Caki2 (cell line): ENCODE measurements at places on chromosomes 4 and X. TPM values are rescaled to one million over a fixed set of nuclear protein-coding genes. Genes with fewer than 3 reads are reported as not detected.
A peak's percentile ranks its signal among the peaks of the same experiment; 100 is the strongest.

DNA sequence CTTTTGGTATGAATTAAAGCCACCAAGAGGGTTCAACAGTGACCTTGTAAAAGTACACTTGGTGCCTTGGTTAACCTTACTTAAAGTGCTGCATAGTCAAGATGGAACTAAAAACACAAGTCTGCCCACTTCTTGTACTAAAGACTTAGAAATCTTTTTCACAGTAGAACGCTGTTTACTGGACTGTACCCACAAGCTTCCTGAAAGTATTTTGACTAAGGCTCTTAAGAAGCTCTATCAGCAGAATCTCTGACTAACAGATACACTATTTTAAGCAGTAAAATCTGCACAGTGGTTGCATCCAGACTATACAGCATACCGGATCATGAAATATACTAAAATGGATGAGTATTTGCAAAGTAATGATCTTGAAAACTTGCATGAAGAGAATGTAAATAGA, 7.2 kb downstream of the RAB28 start:
- no peak for DNase-seq

GRCh38 chrX:44241546-44241945, 101.9 kb downstream of the EFHC2 start:
- DNase-seq: no peak

DNA sequence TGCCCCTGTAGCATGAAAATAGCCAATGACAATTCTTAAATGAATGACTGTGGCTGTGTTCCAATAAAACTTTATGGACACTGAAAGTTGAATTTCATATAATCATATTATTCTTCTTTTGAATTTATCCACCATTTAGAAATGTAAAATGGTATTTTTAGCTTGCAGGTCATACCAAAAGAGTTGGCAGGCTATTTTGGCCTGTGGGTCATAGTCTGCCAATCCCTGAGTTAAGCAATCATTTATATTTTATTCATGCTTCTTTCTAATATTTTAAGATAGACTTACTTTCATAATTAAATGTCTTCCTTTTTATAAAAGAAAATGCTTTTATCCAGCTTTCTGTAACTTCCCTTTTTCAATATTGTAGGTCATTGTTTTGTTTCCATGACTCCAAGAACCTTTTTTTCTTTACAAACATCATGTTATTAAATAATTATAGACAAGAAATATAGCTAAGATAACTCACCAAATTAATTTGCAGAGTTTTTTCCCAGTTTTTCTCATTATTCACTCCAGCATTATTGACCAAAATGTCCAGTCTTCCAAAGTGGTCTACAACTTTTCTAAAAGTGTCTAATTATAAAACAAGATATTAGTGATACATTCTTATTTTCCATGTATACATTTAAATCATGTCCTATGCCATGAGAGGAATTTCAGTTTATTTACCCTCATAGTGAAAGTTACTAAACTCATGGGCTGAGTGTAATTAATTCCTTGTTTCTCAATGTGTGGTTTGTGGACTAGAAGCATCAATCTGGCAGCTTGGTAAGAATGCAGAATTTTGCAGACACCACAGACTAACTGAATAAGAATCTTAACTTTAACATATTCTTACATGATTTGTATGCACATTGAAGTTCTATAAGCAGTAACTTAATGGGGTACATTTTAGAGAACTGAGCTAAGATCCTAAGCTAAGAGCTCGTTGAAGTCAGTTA, 4.5 kb downstream of the HPGD start:
- DNase-seq: no peak

The HTRA3 gene
- total RNA-seq: not detected in 2 replicates

DNA sequence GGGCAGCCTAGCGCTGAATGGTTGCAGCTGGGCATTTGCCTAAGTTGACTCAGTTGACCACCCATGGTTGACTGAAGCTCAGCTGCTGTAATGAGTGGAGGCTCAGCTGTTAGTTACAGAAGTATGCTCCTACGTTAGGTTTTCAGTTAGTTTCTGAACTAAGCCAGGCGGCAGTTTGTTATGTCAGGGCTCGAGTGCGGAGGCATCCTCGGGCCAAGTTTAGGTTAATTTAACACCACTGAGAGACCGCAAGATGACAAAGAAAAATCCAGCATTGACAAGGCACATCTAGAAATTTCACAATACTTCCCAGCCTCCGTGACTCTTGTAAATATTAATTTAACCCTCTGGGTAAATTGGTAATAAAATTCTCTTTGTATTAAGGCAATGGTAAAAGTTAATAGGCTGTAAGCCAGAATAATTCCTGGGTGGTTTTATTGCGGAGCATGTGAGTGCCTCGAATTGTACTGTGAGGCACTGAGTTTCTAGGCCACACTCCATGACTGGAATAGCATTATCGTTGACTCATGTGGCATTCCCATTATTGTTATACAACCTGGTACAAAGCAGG, 33.1 kb upstream of the CDKN2AIP start:
- DNase-seq: peak; percentile 98

The SLC34A2 gene
- not detected in 2 replicates for total RNA-seq

DNA sequence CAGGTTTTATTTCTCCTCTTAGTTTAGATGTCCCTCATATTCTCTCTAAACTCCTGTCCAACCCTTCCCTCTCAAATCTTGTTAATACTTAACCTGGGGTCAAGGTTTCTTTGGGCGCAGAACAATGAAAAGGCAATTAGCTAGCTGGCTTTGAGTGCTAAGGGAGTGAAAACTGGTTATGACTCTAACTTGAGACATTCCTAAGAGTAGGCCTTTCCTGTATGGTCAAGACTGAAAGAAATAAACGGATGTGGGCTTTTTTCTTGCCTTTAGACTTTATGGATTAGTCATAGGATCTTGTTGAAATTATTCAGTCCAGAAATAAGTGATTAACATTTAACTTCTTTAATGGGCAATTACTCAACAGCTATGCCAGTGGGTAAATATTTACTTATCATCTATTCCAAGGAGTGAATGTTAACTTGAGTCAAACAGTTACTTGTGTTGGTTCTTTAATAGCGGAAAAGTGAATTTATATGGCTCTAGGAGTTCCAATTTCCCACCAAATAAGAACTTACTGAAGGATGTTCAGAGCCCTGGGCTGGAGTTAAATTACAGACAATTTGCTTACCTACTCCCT, 141.7 kb upstream of the SCML1 start:
- peak; percentile 93 for DNase-seq
